Hematopoietic multipotent progenitor cell treated with erythropoietin and hydrocortisone succinate and interleukin-3 and kit ligand, for 4 days (in vitro differentiated cells): ENCODE measurements at places on chromosomes 4 and X.
A peak's percentile ranks its signal among the peaks of the same experiment; 100 is the strongest.

DNA sequence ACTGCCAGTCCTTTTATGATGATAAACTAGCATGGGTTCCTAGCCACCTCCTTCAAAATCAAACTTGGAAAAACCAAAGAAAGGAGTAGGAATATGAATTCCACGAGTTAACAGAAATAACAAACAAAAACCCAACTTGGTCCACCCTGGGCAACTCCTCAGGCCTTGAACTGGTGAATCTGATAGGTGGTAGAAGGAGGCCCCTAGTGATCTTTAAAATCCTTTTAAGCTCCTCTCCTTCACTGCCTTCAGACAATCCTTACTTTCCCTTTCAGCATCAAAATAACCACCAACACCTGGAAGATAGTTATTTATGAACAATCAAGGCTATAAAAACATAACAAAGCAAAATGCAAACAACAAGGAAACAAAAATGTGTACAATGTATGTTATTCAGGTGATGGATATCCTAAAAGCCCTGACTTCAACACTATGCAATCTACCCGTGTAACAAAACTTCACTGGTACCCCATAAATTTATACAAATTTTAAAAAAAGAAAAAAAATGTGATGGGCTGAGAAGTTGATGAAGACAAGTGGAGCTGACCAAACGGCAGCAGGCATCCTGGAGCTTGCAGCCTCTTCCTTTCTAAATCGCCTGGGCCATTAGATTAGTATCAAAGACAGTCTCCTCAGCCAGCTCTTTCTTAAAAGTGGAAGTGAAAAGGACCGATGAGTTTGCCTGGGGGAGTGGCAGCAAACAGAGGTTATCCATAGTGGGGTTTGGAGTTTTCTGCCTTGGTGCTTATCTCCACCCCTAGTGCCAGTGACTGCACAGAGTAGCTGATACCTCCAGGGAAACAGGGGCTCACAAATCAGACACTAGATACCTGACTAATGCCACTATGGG, 179.6 kb downstream of the TMA16 start:
- DNase-seq: peak; percentile 58

- peak; percentile 86 for DNase-seq
Measured at GRCh38 chrX:155819966-155820491, 61.1 kb upstream of the VAMP7 start.

- DNase-seq: no peak
Measured at GRCh38 chr4:57043347-57044251, 64.9 kb downstream of the POLR2B start.

DNA sequence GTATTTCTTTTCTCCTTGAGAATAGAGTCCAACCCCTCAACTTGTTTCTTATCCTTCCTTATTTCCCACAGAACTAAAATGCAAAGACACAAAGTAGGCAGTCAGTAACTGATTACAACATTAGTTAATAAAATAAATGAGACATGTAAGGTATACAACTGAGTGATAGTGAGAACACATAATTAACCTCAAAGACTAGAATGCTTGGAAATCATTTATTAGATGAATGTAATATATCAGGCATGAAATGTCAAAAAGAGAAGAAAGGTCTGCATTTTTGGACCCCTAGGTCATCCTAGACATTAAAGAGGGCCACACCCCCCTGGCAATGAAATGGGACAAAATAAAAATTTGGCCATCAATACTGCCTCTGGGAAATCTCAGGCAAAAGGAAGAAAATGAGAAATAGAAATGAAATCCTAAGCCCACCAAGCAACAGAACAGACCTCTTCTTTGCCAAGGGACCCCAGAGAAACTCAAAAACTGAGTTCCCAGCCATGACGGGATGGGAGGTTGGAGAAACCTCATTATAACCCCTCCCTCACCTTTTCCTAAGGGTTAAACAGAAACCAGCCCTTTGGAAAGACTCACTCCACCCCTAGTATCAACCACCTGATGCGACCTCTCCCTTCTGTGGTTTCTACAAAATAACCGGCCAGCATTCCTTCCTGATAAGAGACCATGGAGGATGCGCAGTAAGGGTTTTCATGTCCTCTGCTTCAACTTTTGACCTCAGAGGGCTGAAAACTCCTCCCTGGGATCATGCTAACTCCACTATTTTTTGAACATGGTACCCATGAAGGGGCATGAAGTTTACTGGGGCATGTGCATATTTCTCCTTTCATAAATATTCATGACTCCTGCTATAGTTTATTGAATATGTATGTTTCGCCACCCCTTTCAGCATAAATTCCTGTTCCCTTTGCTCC, 90.0 kb upstream of the EXOC1L start:
- peak; percentile 74 for DNase-seq

- DNase-seq: no peak
Measured at GRCh38 chrX:85569096-85569495, 189.6 kb upstream of the POF1B start.

- DNase-seq: no peak
Measured at GRCh38 chr4:87377816-87378215, 13.2 kb downstream of the HSD17B11 start.

GRCh38 chr4:4446434-4446833, 59.5 kb downstream of the NSG1 start:
- no peak for DNase-seq

DNA sequence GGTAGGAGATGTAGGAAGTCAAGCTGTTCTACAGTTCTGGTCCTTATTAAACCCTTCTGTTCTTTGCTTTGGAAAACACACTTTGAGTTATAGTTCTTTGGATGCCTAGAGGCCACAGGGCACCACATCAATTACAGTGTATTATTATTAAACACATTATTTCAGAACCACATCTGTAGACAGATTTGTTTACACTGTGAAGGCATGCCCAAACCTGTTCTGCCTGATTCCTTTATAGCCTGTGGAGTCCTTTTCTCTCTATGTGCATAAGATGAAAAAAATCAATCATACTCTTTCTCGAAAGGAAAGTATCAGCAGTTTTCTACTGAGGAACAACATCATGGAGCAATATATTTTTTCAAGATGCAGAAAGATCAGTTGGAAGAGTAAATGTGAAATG, 371.3 kb upstream of the INTU start:
- DNase-seq: no peak

DNA sequence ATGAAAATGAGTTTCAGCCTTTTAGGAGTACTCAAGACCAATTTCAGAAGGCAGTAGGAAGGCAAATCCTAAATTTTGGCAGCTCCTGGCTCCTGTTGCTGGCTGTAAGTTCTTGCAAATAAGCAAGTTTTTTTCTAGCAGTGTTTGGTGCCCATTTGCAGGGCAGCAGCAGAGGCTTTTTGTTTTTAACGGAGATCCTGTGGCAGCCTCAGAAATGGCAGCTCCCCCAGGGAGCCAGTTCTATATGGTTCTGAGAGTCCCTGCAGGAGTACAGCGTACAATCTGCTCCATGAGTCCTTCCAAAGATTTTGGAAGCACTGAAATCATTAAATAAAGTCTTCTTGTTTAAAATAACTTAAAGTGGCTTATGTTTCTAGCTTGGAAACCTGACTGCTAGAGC, 171.9 kb downstream of the NDST4 start:
- DNase-seq: no peak

- DNase-seq: peak; percentile 75
Measured at GRCh38 chrX:51332188-51332942, at the start of gene NUDT10. Gene NUDT10 (plus strand): TSS chrX:51332822. CDS start chrX:51332966, 144 bp downstream.

- DNase-seq: no peak
Measured at GRCh38 chr4:12499693-12500092, 984.4 kb downstream of the RAB28 start.

DNA sequence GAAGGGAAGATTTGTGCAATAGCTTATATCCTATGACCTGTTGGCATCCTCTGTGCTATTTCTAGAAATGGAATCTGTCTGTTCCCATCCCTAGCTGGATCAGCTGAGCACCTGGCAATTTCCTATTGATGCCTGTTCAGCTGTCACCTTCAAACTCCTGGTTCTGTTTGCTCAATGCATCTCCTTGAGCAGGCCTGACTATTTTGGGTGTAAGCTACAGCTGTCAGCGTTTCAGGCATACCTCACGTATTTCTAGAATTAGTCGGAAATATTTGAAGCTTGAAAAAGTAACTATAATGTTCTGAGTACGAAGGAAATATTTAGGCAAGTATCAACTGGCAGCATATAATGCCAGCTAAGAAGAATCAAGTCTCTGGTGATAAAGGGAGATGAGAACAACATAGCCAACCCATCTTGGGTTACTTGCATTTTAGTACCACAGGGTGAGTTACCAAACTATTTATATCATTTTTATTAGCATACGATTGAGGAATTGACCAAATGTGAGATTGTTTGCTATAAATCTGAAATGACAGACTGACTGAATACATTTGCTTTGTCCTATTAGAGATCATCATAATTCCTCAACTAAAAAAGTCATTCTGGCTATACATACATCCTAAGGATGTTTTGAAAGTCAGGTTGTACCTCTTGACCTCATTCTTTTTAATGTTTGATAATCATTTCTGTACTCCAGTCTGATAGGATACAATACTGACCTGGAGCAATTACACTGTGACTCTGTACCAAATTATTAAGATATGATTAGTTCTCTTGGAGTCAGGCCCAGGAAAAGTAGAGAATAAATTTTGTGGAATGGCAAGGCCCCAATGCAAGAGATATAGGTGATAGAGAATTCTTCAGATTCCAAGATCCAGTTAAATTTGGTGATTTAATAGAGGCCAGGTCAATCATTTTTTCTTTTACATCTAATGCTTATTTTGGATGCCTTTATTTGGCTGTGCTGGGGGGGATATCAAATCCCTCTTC, 36.4 kb upstream of the PLAC1 start:
- no peak for DNase-seq

GRCh38 chr4:139171876-139172691, 4.9 kb downstream of the ELF2 start:
- peak; percentile 55 for DNase-seq
